ENCODE measurements at places on chromosomes 2 and 18.

- DNase-seq = no peak
Measured at GRCh38 chr18:50405582-50406271, 30.9 kb downstream of the SKA1 start.

DNA sequence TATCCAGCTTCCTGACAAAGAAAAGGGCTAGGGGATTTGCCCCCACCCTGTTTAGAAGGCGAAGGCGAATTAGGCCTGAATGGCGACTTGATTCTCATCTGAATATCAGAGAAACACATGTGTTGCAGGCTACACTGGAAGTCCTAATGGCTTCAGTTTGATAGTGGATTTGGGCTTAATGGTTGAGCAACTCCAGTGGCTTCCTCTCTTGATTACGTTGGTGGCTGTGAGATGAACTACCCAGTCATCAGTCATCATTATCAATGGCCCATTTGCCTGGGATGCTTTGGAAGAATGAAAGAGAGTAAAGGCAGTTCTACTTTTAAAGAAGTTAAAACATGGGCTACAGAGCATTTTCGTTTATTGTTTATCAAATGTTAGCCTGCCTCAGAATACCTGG is 60.9 kb upstream of the IL1R1 start:
- no peak for DNase-seq

GRCh38 chr2:235591921-235592320 is 98.1 kb downstream of the AGAP1 start:
- no peak for DNase-seq

DNA sequence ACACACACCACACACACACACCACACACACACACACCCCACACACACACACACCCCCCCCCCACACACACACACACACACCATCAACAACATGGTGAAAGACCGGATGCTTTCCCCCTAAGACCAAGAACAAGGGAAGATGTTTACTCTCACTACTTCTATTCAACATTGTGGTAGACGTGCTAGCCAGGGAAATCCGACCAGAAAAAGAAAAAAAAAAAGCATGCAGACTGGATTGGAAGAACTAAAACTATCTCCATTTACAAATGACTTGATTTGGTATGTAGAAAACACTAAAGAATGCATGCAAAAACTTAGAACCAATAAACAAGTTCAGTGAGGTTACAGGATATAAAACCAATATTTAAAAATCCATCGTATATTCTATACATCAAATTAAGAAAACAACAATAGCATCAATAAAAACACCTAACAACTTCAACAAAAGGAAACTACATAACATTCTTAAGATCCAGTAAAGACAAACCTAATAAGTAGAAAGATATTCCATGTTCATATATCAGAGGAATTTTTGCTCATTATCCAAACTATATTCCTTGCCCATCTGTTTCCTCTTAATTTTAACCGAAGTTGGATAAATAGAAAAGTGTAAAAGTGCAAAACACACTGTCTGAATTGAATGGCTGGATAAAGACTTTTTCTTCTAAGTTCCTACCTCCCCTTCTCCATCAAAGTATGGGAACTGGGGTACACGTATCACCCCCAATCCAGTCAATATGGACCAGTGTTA is 51.5 kb upstream of the RNU4ATAC start:
- DNase-seq = no peak

- no peak for DNase-seq
Measured at GRCh38 chr18:40469316-40469715, 1485.7 kb upstream of the PIK3C3 start.

- DNase-seq = no peak
Measured at GRCh38 chr2:70010576-70011111, 49.2 kb upstream of the ASPRV1 start.

- DNase-seq = no peak
Measured at GRCh38 chr18:13269521-13270011, 51.0 kb downstream of the LDLRAD4 start.

DNA sequence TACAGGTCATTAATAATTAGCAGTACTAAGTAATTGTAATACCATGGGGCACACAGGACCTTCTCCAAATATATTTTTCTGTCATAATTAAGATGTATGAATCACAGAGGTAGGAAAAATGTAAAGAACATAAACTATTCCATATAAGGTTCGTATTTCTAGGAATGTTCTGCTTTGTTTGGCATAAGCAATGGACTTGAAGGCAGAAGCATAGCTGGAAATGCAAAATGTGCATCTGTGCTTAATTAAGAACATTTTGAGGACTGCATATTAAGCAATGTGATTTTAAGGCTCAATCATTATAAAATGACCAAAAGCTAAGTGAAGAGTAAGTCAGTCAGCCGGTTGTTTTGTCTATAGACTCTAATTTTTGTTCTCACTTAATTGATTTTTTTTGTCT is 123.2 kb downstream of the RBM43 start:
- no peak for DNase-seq

- no peak for DNase-seq
Measured at GRCh38 chr18:58231930-58232329, 187.9 kb downstream of the NEDD4L start.

GRCh38 chr2:239935789-239936758 is 89.1 kb downstream of the NDUFA10 start:
- no peak for DNase-seq

GRCh38 chr2:61419129-61419528 is 51.8 kb downstream of the USP34 start:
- DNase-seq = peak; percentile 12

GRCh38 chr2:223644136-223644535 is 42.0 kb upstream of the SCG2 start:
- no peak for DNase-seq

DNA sequence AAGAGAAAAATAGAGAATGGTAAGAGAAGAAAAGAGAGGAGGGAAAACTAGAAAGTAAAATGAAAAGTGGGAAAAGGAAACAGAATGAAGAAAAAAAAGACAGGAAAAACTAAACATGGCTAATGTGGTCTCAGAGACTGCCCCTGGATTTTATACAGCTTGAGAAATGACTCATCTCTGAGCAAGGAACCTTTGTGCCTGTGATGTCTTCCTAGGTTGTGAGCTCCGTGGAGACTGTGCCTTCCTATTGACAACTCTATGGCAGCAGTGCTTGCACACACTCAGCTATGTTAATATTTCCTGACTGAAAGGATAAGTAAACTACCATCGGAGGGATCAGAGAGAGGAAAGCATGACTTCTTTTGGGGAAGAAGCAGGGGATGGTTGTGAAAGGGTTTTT is 203.8 kb downstream of the RDH14 start:
- no peak for DNase-seq

DNA sequence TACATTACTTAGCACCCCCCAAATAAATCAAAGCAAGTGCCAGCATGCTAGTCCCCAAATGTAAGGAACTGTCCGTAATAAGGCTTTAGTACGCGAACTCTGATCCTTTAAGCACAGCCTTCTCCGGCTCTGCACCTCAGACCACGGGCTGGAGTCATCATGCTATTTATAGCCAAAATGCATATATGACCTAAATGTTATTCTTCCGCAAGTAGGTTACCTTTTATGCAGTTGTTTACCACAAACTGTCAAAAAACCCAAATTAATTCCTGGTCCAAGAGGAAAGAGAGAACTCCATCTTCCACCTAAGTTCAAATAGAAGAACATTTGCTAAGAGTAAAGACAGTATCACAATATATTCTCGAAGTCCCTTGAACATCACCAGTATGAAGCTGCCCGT is 42.7 kb downstream of the ZNF516 start:
- no peak for DNase-seq

- no peak for DNase-seq
Measured at GRCh38 chr2:45943219-45944044, 292.0 kb downstream of the PRKCE start.

GRCh38 chr18:10022365-10022764 is 108.5 kb downstream of the VAPA start:
- DNase-seq = no peak

DNA sequence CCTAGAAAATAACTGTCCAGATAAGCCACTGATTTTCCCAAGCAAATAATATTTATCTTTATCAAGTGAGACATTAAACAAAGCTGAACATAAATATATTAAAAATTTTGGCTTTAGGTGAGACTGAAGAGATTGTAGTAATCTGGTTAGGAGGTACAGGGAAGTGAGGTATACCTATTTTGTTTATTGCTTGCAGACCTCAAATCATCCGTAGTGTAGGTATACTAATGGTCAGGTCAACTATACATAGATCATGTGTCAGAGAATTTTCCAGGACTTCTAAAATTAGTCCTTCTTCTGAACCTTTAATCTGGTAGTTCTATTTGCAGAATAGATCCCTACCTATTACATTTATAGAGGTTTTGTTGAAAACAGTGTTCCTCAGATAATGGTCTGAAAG is 41.5 kb downstream of the SP140 start:
- no peak for DNase-seq

GRCh38 chr2:59583173-59583765 is 970.2 kb downstream of the BCL11A start:
- no peak for DNase-seq

DNA sequence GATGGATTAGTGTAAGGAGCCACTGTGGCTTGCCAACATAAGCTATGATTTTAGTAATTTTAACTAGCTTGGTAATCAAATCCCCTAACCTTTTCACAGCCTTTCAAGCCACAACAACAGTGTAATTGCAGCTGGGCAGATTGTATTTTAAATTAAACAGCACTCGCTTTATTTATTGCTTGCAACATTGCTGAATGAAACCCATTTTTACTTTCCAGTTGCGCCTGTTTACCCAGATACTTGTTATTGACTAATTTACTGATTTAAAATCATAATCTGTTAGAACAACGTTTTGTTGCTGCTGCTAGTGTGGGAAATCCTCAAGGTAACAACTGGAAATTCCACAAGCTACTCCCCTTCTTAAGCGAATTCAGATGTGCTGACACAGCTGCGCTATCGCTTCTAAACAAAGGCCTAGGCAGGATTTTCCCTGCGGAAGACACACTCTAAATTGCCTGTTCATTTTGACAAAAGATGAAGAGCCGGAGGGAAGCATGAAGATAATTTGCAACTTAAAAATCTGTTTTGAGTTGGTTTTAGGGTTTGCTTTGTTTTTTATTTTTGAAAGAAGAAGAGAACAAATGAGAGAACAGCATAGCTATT is 283.9 kb downstream of the ALPK2 start:
- DNase-seq = no peak

DNA sequence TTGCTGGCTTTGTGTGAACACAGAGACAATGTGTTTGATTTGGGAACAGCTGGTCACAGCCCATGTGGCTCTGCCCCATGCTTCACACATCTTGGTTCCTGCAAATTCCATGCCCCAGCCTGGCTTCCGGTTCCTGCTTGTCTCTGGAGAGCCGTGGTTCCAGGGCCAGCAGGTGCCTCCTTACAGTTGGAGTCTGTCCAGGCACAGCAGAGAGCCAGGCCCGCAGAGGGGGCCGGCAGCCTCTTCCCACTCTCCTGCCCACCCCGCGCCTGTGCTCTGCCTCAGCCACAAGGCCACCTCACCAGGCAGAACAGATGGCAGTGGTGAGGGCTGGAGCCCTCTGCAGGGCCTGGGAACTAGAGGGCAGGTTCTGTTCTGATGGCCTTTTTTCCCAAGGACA is 81.5 kb downstream of the LDLRAD4 start:
- no peak for DNase-seq

- no peak for DNase-seq
Measured at GRCh38 chr2:236888794-236889780, 196.6 kb upstream of the COPS8 start.
